ENCODE measurements at places on chromosomes 5 and 9.

DNA sequence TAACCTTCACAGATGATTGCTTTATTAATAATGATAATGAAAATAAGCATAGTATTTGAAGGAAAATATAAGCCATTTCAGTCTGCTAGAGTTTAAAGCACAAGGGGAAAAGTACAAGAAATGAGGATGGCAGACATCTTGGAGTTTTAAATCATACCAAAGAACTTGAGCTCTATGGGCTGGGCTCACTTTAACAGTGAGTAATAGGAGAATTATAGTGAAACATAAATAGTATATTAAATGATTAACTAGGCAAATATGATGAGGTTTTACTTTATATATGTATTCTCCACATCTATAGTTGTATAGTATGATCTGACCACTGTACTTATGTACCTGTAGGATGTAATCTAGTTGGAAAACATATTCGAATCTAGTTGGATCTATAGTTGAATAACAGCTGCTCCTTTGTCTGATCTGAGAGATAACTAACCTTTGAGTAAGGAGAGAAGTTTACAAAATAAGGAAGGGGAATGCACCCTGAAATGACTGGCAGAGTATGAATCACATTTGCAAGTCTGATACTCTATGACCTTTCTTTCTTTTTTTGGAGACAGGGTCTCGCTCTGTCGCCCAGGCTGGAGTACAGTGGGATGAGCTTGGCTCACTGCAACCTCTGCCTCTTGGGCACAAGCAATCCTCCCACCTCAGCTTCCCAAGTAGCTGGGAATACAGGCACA, 17.6 kb downstream of the MEGF9 start:
- no peak for DNase-seq

DNA sequence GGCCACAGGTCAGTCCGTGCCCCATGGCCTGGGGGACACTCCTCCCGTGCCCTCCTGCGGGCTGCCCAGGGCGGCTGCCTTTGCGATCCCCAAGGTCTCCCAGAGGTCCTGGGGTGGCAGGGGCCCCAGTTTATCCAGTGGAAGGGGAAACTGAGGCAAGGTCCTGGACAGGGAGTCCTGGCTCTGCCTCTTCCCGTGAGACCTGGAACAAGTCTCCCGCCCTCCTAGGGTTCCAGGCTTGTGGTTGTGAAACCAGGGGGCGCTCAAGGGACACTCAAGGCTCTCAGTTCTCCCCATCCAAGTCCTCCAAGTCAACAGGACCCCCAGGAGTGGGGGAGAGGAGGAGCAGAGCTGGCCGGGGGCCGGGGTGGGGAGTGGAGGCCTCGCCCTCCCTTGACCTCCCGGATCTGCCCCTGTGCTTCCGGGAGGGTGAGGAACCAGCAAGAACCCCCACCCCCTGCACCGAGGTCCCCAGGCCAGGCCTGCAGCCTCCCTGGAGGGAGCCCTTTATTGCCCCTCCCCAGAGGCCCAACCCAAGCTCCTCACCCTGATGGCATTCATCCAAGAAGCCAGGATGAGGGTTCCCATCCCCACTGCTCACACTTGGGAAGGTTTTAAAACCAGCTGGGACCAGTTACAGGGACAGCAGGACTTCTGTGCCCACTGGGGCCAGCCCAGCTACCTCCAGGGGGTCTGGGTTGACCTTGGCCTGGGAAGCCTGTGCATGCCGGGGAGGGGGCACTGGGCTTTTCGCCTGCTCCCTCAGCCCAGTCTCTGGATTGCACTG, 24.7 kb upstream of the TMEM250 start:
- no peak for DNase-seq

GRCh38 chr5:10660720-10661387, 97.0 kb downstream of the ANKRD33B start:
- DNase-seq: no peak

GRCh38 chr5:168788107-168788506, 208.9 kb upstream of the PANK3 start:
- no peak for DNase-seq

GRCh38 chr9:2634153-2634552, 12.6 kb downstream of the VLDLR start:
- no peak for DNase-seq

All from stimulated activated CD8-positive, alpha-beta memory T cell treated with anti-CD3 and anti-CD28 coated beads, Interleukin-4, amount 100 ng/mL, for 1 hour (primary cell).